ENCODE measurements at places on chromosomes 16 and 17.

- DNase-seq: peak; percentile 56
Measured at GRCh38 chr16:27270349-27270748, 1.8 kb upstream of the NSMCE1 start.

DNA sequence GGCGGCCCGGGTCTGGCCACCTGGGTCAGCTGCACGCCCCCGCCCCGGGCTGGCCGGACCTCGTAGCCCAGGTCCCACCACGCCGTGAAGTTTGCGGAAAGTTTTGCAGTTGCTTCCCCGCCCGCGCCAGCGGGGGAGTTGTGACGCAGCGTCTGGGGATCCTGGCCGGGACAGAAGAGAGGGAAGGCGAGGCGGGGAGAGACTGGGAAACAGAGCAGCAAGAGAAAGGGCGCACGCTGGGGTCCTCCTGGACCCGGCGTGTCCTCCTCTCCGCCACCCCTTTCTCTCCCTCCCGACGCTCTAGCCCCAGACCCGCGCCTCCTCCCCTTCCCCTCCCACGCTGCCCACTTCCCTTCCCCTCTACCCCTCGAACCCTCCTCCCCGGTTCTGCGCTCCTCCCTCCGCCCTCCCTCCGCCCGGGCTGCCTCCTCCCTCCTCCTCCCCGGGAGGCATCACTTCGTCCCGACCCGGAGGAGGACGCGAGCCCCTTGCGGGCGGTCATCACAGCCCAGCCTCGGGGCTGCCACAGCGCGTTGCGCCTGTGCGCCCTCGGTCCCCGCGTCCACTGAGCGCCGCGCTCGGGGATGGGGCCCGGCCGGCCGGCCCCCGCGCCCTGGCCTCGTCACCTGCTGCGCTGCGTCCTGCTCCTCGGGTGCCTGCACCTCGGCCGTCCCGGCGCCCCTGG, at the start of gene MRC2:
Gene MRC2 (plus strand): TSS at position 452 of the 685 bp plus-strand sequence. CDS start 133 bp downstream, at position 585.
- peak; percentile 74 for DNase-seq

- DNase-seq: no peak
Measured at GRCh38 chr17:70352834-70353233, 183.5 kb downstream of the KCNJ2 start.

DNA sequence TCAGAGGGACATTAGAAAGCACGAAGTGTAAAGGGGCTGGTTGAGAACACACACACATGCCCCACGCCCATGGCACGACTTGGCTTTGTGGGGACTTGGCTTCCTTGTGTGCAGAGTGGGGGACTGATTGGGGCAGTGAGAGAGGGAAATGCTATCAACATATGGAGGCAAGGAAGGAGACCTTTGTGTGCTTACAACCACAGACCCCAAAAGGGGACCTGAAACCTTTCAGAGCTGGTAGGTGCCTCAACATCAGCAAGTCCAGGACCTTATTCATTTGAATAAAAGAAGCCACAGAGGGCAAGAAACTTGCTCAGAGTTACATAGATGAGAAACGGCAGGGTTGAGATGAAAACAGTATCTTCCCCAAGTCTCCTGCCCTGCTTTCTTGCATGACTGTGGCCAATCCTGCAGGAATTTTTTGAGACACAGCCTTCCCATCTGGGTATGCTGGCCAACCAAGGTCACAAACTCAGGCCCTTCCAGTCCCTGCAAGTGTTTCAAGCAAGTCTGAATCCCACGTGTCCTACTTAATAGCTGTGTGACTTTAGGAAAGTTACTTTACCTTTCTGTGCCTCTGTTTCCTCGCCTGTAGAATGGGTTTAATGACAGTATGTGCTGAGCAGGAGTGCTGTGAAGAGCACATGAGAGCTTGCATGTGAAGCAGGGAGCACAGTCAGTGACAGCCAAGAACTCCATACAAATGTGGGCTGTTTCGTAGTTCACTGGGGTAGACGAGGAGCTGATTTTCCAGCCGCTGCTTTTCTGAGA, 26.2 kb downstream of the C16orf78 start:
- no peak for DNase-seq

GRCh38 chr16:81627024-81627423, 152.1 kb upstream of the PLCG2 start:
- DNase-seq: no peak

DNA sequence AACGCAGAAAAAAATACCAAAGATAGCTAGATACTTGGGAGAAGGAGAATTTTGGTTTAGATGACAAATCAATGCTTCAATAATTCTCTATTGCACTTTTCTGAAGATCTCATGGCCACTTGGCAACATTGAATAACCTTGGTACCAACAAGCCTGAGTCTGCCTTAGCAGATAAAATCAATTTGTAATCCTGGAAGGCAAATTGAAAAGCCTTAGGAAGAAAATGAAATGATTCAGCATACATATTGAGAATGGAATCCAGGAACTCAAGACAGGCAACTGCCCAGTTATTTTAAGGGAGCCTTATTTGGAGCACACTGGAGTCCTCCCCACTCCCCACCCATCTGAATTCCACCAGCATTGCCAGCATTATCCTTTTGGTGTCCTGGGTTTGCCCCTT, 109.3 kb upstream of the SOX9 start:
- DNase-seq: no peak

GRCh38 chr16:89534252-89534756, 26.1 kb downstream of the SPG7 start:
- DNase-seq: peak; percentile 33

- DNase-seq: peak; percentile 71
Measured at GRCh38 chr17:38704606-38705522, at the start of gene MLLT6. Gene MLLT6 (plus strand): TSS chr17:38705273. CDS start chr17:38705633, 360 bp downstream.

DNA sequence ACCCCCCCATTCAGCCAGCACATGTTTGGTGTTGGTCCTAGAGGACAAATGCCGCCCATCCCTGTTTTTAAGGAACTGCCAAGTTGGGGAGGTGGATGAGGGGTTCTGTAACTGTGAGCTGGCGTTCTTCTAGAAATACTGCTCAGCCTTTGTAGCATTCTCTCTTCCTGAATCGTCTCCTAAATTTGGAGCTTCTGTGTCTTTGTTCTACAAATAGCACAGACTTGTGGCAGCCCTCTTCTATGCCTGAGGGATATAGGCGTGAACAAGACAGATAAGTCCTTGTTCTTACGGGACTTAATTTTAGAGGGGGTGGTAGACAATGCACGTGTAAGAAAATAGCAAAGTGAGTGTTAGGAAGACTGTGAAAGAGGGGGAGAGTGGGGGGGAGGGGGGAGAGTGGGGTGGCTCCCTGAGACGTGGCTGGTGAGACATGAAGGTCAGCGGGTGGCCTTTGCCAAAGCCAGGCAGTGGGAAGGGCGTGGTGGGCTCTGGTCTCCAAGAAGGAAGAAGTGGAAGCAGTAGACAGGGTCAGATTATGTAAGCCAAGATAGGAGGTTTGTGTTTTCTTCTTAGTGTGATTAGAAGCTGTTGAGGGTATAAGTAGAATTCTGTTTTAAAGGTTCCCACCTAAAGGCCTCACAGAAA, 9.9 kb downstream of the MFSD11 start:
- DNase-seq: no peak

GRCh38 chr16:78291604-78292003, 192.2 kb downstream of the WWOX start:
- no peak for DNase-seq

DNA sequence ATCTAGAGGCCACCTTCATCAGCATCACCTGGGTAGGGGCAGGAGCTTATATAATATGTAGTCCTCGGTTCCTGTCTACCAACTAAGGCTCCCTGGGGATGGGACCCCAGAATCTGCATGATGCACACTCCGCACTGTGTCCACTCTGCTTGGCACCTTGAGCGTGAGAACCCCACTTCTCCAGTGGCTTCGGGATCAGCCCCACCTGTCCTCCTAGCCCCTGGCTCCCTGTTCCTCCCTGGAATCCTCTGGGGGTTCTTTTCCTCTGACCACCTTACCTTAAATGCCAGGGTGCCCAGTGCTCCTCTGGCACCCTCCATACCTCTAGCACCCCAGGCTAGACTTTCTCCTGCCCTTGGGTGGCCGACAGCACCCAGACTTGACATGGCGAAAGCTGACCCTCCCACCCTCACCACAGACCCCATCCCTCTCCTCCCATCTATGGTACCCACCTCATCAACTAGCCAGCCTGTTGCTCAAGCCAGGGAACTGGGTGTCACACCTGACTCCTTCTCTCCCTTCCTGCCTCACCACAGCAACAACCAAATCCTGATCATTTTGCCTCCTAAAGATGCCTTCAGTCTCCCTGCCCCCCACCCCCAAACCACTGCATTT, 2.8 kb upstream of the NXPH3 start:
- DNase-seq: no peak

- DNase-seq: no peak
Measured at GRCh38 chr16:84419730-84420129, 51.4 kb downstream of the ATP2C2 start.

DNA sequence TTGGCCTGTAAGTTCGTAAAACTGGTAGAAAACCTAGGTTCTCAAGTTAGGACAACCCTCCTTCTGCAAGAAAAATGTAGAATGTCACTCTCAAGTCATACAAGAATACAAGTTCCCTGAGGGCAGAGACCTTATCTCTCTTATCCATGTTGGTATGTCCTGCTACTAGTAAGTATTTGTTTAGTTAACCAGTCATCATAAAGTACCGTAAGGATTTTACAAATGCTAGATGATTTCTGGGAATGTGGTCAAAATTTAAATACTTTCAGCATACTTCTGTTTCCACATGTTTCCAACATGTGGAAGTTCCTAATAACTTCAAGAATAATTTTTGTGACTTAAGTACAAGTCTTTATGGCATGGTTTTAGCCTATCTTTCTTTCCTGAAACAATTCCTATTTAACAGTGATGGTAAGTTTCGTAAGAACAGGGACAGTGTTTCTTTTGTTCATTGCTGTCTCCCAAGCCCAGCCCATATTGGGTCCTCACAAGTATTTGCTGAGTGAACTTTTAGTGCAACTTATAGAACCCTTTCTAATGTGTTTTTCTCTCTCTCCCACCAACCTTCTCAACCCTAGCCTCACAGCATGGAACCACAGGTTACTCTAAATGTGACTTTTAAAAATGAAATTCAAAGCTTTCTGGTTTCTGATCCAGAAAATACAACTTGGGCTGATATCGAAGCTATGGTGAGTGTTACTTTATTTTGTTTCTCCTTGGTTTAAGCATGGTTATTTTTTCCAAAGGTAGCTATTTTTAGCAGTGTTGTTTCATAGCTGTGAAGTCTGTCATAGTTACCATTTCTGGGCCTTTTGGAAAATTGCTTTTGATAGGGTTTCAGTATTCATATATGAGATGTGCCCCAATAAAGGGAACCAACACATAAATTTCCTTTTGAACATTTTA, 4.5 kb downstream of the NBR1 start:
- peak; percentile 6 for DNase-seq

DNA sequence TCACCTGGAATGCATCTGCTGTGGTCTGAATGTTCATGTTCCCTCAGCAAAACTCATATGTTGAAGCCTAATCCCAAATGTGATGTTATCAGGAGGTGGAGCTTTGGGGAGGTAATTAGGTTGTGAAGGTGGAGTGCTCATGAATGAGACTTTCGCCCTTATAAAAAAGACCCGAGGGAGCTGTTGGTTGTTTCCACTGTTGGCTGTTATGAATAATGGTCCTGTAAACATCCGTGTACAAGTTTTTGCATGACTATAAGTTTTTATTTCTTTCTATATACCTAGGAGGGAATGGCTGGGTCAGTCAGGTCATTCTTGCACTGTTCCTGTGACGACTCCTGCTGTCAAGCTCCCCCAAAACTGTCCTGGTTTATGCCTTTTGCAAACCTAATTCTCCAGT, 9.6 kb upstream of the CHP2 start:
- DNase-seq: no peak

DNA sequence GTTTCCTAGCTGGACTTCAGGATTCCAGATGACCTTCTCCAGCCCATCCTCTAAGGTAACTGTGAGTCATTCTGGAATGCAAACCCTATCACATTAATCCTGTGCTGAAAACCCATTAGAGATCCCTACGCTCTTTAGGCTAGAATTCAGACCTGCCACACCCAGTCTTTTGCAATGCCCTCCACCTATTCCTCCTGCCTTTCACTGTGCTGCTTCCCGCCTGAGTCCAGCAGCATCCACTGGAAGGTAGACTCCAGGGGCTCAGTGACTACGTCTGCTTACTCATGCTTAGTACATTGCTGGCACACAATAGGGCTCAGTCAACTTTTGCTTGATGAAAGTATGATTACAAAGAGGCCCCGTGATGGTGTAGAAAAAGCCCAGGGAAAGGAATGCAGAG, 121.1 kb downstream of the SPACA3 start:
- DNase-seq: no peak

DNA sequence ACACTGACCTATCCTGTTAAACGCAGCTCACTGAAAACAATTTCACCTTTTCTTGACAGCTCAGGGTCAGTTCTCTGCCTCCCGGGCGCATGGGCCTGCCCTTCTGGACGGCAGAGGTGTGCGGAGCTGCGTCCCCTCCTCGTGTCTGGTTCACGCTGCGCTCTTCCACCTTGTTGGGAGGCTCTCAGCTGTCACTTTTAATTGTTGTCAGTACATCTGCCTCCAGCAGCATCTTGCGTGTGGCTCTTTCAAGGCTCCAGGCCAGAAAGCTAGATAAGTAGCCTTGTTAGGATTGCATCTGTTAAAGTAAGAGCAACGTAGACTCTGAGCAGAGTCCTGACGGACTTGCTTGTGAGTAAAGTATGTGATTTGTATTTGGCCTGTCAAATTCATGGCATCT, 59.4 kb downstream of the MGAT5B start:
- DNase-seq: no peak
